Left ventricle myocardium superior (tissue), 1 donor: ENCODE measurements at places on chromosomes 11 and 22. TPM values are rescaled to one million over a fixed set of nuclear protein-coding genes. Genes with fewer than 3 reads are reported as not detected.

ACR gene
- not detected for total RNA-seq

OR4D5 gene
- total RNA-seq = not detected

SLCO2B1 gene
- 30.1 TPM for total RNA-seq

KLHL22 gene
- total RNA-seq = 14.2 TPM

SYT12 gene
- total RNA-seq = 0.37 TPM

CNIH2 gene
- not detected for total RNA-seq

OR52N4 gene
- total RNA-seq = not detected

UFD1 gene
- 44.5 TPM for total RNA-seq

SLC29A2 gene
- total RNA-seq = 22.6 TPM

CDC45 gene
- total RNA-seq = 0.67 TPM

SEPTIN5 gene
- 152 TPM for total RNA-seq

GRAP2 gene
- 1.2 TPM for total RNA-seq

CHRNA10 gene
- 0.89 TPM for total RNA-seq

KRTAP5-1 gene
- total RNA-seq = not detected

PANX2 gene
- 0.40 TPM for total RNA-seq

C11orf16 gene
- total RNA-seq = not detected

PATE2 gene
- not detected for total RNA-seq

MAPK8IP1 gene
- total RNA-seq = 4.4 TPM

TH gene
- total RNA-seq = not detected

MMP26 gene
- total RNA-seq = not detected

DNAJB13 gene
- total RNA-seq = not detected

CEP126 gene
- total RNA-seq = 1.0 TPM

CCDC116 gene
- total RNA-seq = not detected

NRIP3 gene
- total RNA-seq = 1.2 TPM

TPBGL gene
- not detected for total RNA-seq

IFITM10 gene
- 0.77 TPM for total RNA-seq

NCAM1 gene
- total RNA-seq = 244 TPM

PLAAT5 gene
- total RNA-seq = 1.5 TPM

RAB30 gene
- 31.3 TPM for total RNA-seq

OR8U1 gene
- total RNA-seq = not detected

TRIM49 gene
- total RNA-seq = not detected

TMPRSS13 gene
- total RNA-seq = 0.15 TPM

NFAM1 gene
- total RNA-seq = 2.0 TPM

DGCR6 gene
- total RNA-seq = 11.2 TPM

OR8A1 gene
- not detected for total RNA-seq

TRIM6 gene
- total RNA-seq = 1.5 TPM

LRRN4CL gene
- total RNA-seq = 3.4 TPM

TUB gene
- total RNA-seq = 22.3 TPM

CASP12 gene
- not detected for total RNA-seq

UCP3 gene
- 11.9 TPM for total RNA-seq

TENM4 gene
- total RNA-seq = 0.40 TPM

NTM gene
- 3.3 TPM for total RNA-seq

BEST1 gene
- total RNA-seq = 1.1 TPM

GGT1 gene
- 1.2 TPM for total RNA-seq

ZDHHC5 gene
- total RNA-seq = 47.8 TPM

RAG1 gene
- total RNA-seq = 1.4 TPM

PVALB gene
- total RNA-seq = not detected

CDC42EP2 gene
- 13.0 TPM for total RNA-seq

CRYAB gene
- total RNA-seq = 6,681 TPM

TMEM45B gene
- 0.10 TPM for total RNA-seq

ALDH3B1 gene
- 4.9 TPM for total RNA-seq

TNNI2 gene
- total RNA-seq = not detected

CTSD gene
- total RNA-seq = 1,004 TPM

SLC22A8 gene
- not detected for total RNA-seq

CARNS1 gene
- 18.0 TPM for total RNA-seq

CCDC15 gene
- total RNA-seq = 0.25 TPM

TRPM5 gene
- total RNA-seq = not detected

MMP12 gene
- not detected for total RNA-seq

OR51E2 gene
- not detected for total RNA-seq

B3GAT1 gene
- 0.17 TPM for total RNA-seq
